LHCN-M2 (cell line): ENCODE measurements at places on chromosomes 2 and 18. TPM values are rescaled to one million over a fixed set of nuclear protein-coding genes. Genes with fewer than 3 reads are reported as not detected.
A peak's percentile ranks its signal among the peaks of the same experiment; 100 is the strongest.

- no peak for DNase-seq
Measured at GRCh38 chr2:32564417-32565035, 63.3 kb upstream of the TTC27 start.

GRCh38 chr2:88684519-88684918, 7.0 kb upstream of the RPIA start:
- DNase-seq, result no peak

GRCh38 chr2:148568597-148568996, 76.0 kb upstream of the EPC2 start:
- no peak for DNase-seq

DNA sequence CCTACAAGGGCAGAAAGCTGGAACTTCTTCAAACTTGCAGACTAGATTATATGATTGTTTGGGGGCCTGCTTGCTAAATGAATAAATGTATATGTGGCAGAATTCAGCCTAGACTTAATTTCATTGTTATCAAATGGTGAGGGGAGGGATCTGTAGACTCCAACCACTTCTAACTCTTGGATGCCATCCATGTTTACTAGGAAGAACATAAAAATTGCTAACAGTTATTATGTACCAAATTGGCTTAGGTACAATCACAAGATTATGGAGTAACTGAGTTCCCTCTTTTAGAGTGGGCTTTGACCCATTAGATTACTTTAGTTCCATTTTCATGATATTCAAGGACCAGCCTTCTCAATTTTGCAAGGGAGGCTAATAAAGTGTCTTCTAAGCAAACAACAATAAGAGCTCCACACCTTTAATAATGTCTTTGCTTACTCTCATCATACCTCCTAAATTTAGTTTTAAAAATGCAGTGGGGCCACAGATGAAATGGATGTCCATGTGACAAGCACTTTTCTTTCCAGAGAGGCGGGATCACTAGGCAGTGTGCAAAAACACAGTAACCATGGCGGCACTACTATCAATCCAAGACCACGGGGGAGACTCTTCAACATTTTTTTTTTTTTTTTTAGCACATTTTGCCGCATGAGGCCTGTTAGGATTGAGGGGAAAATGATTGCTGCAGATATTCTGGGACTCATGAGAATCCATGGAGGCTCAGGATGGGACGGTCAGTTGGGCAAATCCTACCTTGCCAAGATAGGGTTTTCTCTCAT, 217.6 kb upstream of the SPRED2 start:
- no peak for DNase-seq

- peak; percentile 68 for DNase-seq
Measured at GRCh38 chr2:171958475-171958874, 36.2 kb downstream of the HAT1 start.

- peak; percentile 66 for DNase-seq
Measured at GRCh38 chr18:58580078-58580477, 48.8 kb downstream of the ALPK2 start.

- DNase-seq, result no peak
Measured at GRCh38 chr18:78421392-78421791, 558.2 kb upstream of the SALL3 start.

DNA sequence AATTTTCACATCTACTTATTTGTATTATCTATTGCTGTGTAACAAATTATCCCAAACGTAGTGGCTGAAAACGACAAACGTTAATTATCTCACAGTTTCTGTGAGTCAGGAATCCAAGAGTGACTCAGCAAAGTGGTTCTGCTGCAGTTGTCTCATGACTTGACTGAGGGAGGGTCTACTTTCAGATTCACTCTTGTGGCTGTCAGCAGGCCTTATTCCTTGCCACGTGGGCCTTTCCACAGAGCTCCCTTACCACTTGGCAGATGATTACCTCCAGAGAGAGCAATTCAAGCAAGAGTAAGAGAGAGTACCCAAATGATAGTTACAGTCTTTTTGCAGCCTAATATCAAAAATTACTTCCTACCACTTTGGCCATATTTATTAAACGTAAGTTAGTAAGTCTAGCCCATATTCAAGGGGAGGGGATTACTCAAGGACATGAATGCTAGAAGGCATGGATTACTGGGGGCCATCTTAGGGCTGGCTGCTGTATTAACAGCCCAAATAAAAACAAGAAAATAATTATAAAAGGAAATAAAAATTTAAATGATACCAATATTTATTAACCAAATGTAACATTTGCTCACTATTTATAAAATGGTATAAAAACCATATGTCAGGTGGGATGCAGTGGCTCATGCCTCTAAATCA, 48.7 kb upstream of the NBEAL1 start:
- peak; percentile 36 for DNase-seq

GRCh38 chr2:125491663-125492062, 1164.3 kb upstream of the GYPC start:
- DNase-seq, result no peak

GRCh38 chr18:35974181-35974580, 1.7 kb downstream of the RMP24 start:
- DNase-seq, result no peak

DNA sequence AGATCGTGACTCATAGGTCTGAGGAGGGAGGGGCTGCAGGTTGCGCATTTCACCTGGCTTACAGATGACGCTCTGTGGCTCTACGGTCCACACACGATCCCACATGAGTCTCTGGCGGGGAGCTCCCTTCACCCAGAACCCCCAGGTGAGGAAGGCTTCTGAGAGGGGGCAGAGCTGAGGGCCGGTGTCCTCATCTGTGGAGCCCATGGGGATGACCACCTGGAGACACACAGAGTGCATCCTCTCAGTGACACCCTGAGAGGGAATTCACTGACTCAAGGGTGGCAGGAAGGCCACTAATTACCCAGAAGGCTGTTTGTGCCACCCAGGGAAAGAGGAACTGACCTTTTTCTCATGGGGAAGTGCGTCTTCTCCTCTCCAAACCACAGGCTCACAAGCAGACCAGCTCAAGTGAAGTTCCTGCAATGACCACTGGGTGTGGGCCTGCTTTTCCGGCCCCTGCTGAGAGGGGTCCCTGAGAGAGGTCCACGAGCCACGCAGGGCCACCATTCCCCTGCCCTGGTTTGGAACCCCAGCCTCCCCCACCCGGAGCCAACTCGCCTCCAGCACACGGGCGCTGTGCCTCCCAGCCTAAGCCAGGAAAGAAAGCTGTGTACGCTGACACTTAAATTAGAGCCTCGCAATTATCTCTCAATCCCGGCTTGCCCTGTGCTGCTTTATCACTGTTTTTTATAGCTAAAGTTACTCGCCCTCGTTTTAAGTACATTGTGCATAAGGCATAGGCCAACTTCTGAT, 114.1 kb downstream of the BCL11A start:
- DNase-seq, result no peak

DNA sequence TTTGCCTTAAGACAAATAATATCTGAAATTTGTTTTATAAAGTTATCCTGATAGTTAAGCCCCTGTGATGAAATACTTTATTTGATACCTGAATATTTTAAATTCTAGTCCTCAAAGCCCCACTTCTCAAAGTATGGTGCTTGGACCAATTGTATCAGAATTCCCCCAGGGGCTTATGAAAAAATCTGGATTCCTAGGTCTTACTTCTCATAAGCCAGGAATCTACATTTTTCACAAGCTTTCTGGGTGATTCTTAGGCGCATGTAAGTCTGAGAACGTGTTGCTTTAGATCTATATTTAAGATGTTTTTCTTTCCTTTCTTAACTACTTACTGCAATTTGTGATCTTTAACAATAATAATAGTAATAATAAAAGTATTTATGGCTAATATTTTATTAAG, 53.1 kb downstream of the MYO1B start:
- peak; percentile 51 for DNase-seq

EFEMP1 gene
- 37.8 and 52.5 TPM in 2 replicates for total RNA-seq

MROH2A gene
- not detected in 2 replicates for total RNA-seq

PXDN gene
- total RNA-seq, result 122 and 126 TPM in 2 replicates

RTP5 gene
- total RNA-seq, result not detected in 2 replicates

NOSTRIN gene
- not detected in 2 replicates for total RNA-seq

AQP4 gene
- total RNA-seq, result not detected in 2 replicates

CUL3 gene
- 57.3 and 59.2 TPM in 2 replicates for total RNA-seq
